T-helper 17 cell (primary cell): ENCODE measurements at places on chromosomes 4 and X.

- DNase-seq = no peak
These were observed 32.4 kb upstream of the HS6ST2 start for GRCh38 chrX:132990835-132991234.

- no peak for DNase-seq
These were observed 20.2 kb downstream of the SYAP1 start for GRCh38 chrX:16739574-16739973.

DNA sequence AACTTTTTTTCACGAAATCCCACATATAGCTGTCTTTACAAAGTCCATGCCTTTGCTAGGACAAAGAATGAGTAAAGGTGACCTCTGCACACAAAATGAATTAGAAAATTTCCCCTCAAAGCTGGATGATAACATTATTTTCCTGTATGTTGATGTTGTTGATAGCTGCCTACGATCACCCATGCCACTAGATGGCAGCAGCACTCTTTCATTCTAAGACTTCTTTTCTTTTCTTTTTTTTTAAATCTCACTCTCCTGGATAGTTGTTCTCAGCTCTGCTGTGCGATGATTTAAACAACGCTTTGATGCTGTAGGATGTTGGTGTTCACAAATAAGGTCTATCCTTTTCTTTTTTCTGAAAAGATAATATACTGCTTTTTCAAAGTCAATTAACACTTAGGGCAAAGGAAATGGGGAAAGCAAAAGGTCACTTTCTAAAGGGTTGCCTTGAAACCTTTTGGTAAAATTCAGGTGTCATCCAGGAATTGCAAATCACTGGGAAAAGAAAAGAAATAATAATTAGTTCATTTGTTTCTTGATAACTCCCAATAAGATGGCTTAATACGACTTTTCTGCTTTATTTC, 266.8 kb downstream of the C4orf33 start:
- no peak for DNase-seq

GRCh38 chrX:97907791-97908190, 1024.1 kb downstream of the RPA4 start:
- no peak for DNase-seq

GRCh38 chr4:6435010-6435409, 37.4 kb downstream of the PPP2R2C start:
- no peak for DNase-seq

GRCh38 chr4:76953956-76954355, 4.4 kb downstream of the SEPTIN11 start:
- no peak for DNase-seq

DNA sequence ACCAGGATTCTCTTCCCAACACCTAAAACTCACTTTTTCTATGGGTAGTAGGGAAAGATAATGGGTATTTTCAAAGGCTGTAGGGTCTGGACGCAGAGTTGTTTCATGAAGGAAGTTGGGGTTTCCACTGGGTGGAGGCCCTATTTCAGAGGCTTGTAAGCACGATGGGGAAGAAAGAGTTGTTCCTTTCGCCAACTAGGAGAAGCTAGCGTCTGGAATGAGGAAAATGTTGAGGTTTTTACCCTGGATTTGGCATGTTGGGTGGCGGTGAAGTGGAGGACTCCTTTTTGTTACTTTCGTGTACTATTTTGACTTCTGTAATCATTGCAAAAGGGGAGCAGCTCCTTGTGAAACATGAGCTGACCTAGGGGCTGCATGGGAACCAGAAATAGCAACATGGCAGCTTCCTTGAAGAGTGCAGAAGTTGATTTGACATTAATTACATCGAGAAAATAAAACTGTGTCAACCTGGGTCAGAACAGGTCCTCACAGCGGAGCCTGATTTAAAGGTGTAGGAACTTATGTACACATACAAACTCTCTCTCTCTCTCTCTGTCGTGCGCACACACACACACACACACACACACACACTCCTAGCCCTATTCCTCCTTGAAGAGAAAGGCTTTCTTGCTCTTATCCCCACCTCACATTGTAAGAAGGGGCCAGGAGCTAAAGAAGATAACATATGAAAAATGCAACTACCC, 19.1 kb downstream of the VSIG4 start:
- no peak for DNase-seq

DNA sequence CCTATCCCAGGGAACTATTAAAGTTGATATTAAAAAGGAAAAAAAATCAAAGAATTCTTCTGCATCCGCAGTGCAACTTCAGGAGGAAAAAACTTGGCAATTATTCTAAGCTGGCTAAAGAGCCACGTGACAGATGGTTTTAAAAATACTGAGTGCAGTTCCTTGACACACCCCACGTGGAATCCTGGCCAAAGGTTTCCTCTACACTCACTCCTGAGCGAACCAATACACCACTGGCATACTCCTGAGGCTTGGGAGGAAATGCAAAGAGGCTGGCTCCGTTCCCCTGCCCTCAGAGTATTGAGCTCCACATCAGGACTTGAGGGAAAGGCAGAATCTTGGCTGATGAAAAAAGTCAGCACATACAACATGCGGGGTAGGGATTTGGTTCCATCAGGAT, 133.8 kb upstream of the ATP6AP2 start:
- DNase-seq = no peak

DNA sequence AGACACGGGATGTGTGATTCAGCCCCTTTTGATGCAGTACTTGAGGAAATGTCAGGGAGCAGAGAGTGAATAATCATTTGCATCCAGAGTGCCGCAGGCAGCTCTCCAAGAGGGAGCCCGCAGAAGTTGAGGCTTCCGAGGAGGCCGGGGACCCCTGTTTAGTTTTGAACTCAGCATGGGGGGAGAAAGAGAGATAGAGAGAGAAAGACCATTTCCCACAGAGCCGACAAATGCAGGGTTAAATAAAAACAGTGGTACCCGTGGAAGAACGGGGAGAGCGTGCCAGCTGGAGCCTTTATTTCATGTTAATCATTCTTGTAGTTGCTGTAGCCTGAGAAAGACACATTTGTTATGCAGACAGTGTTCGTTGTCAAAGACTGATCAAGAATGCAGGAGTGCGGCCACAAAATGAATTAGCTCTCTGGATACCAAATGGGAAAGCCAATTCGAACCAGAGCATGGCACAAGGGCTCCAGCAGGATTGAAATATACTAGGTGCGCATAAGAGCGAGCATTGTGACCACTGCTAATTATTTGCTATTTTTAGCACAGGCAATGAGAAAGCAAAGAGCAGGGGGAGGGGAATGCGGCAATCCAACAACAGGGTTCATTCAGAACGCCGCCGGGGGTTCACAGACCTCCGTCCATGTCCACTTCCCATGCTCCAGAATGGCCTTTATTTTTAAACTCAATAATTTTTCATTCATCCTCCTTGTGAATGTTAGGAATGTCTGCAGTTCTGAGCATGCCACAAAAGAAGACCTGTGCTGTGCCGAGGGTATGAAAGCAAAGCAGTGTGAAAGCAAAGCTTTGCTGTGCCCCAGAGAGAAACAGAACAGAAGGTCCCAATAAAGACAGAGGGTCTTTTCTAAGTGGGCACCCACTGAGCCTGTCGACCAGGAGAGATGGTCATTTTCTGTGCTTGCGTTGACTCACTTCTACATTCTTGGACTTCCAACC, 243.9 kb upstream of the VCX3A start:
- DNase-seq = no peak

DNA sequence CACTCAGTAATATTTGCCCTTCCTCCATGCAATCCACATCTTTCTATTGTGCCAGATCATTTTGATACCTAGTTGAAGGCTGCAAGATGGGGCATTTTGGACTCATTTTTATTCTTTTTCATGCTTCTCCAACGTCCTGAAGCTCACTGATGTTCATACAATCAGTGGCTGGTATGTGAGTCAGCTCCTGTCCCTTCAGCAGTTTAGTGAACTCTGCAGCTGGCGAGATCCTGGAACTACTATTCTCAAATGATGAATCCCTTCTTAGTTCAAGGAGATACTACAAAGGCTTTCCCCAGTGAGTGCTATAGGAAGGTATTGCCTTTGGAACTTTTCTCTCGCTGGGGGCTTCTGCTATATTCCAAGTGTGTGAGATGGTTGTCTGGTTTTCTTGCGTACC, 9.6 kb upstream of the CCDC149 start:
- no peak for DNase-seq

GRCh38 chrX:125248931-125249330, 70.7 kb upstream of the TEX13C start:
- no peak for DNase-seq

- DNase-seq = no peak
These were observed 90.2 kb downstream of the TET2 start for GRCh38 chr4:105236916-105237311.

DNA sequence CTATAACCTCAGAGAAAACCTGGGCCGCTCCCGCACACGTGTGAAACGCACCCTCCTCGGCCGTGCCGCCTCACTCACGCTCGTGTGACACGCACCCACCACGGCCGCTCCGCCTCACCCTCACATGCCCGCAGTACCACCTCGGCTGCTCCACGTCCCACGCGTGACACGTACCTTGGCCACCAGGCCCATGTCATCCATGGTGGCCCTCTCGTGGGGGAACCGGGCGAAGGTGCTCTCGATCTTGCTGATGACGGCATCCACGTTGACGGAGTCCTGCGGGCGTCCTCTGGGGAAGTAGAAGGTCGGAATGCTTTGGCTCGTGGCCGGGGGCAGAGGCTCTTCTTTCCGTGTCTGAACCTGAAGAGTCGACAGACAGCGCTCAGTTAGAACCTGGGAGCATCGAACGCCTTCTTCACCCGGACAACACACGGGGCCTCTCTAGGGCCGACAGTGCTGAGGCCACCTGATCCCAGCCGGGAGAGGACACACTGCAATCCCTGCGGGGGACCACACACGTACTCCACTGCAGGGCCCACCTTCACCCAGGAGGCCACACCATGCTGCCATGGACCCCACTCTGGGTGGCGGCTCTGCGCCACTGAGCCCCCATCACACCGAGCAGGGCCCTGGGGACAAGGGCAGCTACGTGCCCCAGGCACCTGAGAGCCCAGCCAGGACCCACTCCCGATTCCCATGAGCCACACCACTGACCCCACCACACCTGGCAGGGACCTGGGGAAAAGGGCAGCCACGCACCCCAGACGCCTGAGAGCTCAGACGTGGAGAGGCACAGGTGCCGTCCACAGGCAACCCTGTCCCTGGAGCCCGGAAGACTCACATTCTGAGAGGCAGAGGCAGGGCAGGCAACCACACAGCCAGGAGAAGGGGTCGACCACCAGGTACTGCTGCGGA, 25.2 kb downstream of the PPP2R3B start:
- no peak for DNase-seq

- DNase-seq = no peak
These were observed 12.3 kb upstream of the SCRG1 start for GRCh38 chr4:173411106-173411693.

DNA sequence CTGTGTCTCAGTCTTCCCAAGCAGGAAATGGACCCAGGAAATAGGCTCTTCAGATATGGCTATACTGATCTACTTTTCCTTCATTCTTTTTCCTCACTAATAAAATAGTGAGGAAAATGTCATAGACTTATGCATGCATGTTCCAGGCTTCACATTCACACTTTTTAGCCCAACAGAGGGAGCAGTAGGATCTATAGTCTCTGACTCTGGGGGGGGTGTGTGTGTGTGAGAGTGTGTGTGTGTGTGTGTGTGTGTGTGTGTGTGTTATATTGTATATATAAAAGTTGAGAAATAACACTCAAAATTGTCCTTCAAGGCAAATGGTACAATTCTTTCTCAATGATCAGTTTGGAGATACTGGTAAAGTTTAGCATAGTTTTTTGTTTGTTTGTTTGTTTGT, 297.2 kb upstream of the GALNT7 start:
- DNase-seq = no peak

DNA sequence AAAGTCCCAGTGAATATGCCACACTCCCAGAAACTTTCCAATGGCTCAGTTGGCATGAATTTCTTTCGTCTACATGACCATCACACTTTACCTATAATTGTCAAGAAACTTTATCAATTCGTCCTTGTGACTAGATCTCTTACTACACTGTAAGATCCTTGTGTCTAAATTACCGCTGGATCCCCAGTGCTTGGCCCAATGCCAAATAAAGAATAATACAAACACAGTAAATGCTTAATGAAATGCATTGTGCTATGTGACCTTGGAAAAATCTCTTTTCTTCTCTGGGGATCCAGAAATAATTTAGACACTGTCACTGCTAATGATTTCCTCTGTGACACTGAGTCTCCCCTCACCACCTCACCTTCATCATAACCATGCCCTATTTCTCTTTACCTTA, 137.9 kb downstream of the VSIG4 start:
- no peak for DNase-seq

GRCh38 chr4:159206427-159206871, 103.6 kb downstream of the RAPGEF2 start:
- DNase-seq = no peak

DNA sequence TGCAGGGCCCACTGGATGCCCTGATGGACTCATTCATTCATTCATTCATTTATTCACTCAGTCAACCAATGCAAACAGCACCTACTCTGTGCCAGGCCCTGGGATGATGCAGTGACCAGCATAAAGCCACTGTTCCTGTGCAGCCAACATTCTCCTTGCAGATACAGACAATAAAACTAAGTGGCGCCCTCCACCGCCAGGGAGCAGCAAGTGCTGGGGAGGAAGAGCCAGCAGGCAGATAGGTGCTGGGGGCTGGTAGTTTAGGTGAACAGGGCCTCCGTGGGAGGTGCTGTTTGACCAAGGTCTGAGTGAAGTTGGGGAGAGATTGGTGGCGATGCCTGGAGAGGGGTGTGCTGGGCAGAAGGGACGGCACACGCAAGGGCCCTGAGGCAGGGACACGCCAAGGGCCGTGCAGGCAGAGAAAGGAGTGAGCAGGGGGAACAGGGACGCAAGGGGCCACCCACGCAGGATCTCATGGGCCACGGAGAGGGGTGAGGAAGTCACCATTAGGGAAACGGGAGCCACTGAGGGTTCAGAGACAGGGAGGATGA, 65.5 kb downstream of the WFS1 start:
- no peak for DNase-seq

DNA sequence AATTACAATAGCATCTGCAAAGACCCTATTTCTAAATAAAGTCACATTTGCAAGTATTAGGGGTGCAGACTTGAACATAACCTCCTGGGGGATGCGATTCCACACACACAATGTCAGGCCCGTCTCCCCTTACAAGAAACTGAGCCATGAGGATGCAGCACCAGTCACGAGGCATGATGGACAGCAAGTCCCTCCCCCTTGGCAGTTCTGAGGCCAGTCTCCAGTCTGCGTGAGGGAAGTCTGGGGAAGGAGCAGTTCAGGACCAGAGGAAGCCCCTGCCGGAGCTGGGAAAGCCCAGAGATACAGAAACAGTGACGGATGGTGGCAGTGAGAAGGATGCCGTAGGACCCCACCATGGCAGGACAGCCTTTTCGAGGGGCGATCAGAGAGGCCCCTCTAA, 9.4 kb downstream of the FAM53A start:
- no peak for DNase-seq

DNA sequence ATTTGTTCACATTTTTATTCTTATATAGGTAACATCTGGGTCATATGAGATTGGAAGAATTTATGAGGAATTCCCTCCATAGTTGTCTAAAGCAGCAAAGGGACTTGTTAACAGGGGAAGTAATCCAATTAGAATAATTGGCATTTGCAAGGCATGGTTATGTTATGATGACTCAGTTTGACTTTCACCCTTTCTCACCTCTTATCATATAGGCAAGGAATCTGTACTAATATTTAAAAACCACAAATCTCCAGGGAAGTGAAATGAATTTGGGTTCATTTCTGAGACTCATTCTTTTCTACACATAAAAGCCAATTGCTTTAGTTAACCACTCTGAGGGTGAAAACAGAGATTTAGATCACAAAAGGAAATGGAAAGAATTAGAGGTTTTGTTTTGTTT, 281.5 kb upstream of the DKK2 start:
- no peak for DNase-seq
